MM.1S (cell line): ENCODE measurements at places on chromosomes 6 and 20.

DNA sequence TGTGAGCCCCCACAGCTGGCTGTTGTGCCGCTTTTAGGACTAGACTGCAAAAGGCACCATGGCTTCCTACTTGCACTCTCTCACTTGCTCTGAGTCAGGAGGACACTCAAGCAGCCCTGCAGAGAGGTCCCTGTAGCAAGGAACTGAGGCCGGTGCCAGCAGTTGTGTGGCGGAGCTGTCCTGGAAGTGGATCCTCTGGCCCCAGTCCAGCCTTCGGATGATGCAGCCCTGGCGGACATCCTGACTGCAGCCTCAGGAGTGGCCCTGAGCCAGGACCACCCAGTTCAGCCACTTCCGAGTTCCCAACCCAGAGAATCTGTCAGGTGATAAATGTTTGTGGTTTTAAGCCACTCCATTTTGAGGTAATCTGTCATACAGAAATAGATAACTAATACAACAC, 17.5 kb downstream of the CTCFL start:
- no peak for DNase-seq

- DNase-seq: no peak
These were observed 223.9 kb downstream of the PRL start for GRCh38 chr6:22072949-22073348.

DNA sequence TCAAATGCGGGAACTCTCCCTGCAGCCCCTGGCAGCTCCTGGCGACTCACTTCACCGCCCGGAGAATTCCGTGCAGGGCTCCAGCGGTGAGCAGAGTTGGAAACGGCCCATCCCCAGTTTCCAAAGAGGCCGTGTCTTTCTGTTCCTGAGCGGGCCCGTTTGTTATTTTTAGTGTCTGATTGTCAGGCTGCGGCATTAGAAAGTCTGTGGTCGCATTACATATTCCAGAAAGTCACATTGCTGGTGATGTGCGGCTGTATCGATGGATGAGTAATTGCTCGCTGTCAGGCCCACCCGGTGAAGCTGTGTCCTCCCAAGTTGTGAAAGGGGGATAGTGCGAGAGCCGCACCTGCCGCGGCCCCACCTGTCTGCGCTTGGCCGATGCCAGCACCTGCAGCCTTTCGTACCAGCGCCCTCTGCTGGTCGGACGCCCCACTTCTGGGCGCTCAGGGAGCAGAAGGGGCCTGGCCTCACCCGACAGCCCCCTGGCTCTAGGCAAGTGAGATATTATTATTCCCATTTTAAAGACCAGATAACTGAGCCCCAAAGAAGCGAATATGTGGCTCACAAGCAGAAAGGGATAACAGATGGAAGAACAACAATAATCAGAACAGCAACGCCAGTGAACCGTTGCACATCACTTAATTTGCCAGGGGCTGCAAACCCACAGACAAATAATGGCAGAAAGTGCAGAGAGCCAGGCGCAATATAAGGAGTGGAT, 244.9 kb downstream of the TSHZ2 start:
- DNase-seq: peak; percentile 81

- no peak for DNase-seq
These were observed 64.8 kb downstream of the PPP1R3G start for GRCh38 chr6:5149891-5150290.

DNA sequence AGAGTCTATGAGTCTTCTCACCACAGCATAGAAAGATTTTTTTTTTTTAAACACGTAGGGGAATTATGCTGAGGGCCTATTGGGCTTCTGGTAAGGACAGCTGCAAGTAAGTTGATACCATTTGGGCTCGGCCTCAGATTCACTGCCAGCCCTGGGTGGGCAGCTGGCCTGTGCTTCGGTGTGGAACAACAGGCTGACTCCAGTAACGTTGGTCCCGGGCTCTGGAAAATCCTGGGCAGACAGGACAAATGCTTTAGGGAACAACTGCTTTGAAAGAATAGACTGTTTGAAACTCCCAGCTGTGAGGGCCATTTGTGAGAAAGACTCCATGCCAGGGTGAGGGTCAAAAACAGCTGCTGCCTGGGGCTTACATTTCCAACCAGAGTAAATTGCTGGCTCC, 366.5 kb downstream of the QKI start:
- no peak for DNase-seq

DNA sequence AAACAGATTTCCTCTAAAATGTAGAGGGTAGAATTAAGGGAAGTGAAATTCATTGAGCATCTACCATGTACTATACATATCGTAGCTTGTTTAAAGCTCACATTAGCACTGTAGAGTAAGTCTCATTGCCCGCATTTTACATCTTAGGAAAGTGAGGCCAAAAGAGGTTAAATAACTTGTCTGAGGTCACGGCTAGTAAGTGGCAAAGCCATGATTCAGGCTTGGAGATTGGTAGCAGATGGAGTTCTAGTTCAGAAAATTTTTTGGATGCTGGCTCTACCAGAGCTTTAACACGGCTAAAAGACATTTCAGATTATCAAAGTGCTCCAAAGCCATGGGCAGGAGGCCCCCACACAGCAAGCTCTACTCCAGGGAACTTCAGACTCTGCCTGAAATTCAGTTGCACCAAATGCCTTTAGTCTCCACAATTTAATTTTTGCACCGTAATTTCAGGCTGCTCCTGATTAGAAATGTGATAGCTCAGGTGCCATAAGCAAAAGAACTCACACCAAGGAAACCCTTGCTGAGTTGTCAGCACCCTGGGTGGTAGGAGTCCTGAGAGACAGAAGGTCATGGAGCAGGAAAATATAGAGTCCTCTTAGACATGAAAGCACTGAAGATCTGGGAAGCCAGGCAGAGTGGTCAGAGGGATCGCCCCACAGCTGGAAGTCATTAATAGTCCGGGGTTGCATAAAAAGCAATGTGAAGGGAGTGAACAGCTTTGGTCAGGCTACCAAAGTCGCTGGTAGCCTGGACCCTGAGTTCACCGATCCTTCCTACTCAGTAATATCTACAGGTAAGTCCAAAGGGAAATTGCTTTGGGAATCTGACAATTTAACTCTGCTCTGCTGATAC, 55.2 kb upstream of the ASIP start:
- DNase-seq: no peak

- no peak for DNase-seq
These were observed 3.2 kb downstream of the PRRT1 start for GRCh38 chr6:32148289-32149091.

- peak; percentile 87 for DNase-seq
These were observed 2.5 kb upstream of the BHLHE23 start for GRCh38 chr20:63009045-63009961.

GRCh38 chr6:129863664-129864063, 2.5 kb upstream of the TMEM244 start:
- no peak for DNase-seq

- DNase-seq: no peak
These were observed 150.7 kb downstream of the RIMS1 start for GRCh38 chr6:72037006-72037405.

- no peak for DNase-seq
These were observed 3.6 kb downstream of the PPP1R10 start for GRCh38 chr6:30613251-30614043.

GRCh38 chr20:47687095-47687987, 97.9 kb downstream of the SULF2 start:
- DNase-seq: no peak

- DNase-seq: no peak
These were observed 189.7 kb downstream of the PACRG start for GRCh38 chr6:162917506-162917905.

GRCh38 chr6:12001004-12001705, 11.0 kb upstream of the HIVEP1 start:
- no peak for DNase-seq

GRCh38 chr6:161443848-161444247, 170.0 kb upstream of the AGPAT4 start:
- no peak for DNase-seq

DNA sequence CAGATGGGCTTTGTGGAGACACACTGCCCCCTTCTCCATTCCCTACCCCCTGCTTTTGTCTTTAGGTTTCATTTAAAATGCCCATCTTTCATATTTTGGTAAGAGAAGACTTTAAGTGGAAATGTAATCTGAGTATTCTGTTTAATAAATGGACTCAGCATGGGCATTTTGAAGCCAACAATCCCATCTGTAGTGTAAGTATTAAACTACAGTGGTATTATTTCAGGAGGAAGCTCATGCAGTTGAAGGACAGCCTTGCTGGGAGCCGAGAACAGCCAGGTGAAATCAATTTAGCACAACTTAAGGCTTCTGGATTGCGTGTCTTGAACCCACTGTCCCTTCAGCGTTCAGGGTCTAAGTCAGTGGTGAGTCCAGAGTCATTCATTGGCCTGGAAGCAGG, 63.5 kb downstream of the AKAP12 start:
- DNase-seq: no peak

GRCh38 chr6:91438570-91438969, 851.7 kb upstream of the MAP3K7 start:
- DNase-seq: no peak

GRCh38 chr20:40896814-40897700, 131.6 kb upstream of the TOP1 start:
- DNase-seq: no peak

DNA sequence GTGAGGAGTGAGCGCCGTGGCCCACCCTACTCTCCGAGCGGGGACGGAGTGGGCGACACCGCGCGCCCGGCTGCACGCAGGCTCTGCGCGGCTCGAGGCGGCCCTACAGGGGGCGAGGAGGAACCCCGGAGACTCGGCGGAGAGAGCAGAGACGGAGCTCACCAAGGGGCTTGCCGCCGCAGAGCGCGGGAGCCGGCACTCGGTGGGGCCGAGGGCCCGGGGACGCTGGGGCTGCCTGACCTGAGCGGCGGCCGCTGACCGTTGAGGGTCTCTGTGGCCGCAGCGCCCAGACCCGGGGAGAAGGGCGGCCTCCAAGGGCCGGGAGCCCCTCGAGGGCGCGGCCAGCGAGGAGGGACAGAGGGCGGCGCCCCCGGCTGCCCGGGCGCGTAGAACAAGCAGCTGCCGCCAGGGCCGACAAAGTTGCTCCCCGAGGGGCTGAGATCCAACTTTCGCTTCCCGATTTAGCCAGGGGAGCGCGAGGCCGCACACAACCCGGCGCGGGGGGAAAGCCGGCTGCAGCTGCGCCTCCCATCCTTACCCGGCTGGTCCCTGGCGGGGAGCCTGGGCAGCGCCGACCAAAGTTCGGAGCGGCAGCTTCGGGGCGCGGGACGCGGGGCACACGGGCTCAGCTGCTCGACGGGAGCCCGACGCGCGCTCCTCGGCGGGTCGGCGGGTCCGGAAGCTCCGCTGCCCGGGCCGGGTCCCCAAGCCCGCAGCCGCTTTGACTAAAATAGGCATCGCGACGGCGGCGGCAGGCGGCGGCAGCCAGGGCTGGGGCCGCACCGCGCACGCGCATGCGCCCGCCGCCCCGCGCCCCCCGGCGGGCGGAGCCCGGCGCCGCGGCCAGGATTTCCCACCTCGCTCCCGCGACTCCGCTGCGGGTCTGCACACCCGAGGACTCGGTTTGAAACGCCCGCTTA, 43.1 kb downstream of the POPDC3 start:
- peak; percentile 42 for DNase-seq

DNA sequence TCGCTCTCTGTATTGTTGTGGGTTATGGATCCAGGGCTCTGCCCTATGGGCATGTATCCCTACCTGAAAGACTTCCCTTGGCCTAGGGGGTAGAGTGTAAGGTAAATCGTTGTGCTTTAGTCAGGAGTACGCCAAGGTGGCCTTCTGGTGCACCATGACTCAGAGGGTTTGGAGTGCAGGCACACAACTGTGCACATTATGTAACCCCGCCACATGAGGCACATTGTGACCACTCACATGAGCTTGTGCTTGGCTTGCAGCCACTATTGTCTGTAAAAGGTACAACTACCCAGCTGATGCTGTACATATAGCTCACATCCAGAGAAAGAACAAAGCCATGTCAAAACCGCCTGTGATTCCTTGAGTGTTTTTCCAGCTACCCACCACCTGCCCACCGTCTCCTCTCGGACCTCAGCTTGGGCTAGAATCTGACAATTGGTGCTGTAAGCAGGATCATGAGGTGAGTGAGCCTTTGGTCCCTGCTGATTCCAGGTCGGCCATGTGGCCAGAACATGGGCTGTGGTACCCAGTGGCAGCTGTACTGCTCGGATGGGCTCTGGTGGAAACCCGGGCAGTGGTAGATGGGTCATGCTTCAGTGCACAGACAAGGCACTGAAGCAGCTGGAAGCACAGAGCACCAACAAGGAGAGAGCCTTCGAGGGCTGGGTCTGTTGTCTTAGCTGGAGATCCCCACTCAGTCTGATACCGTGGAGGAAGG, 33.8 kb downstream of the HDDC2 start:
- DNase-seq: no peak

- no peak for DNase-seq
These were observed 13.5 kb downstream of the TSHZ2 start for GRCh38 chr20:52985687-52986086.

GRCh38 chr6:77786935-77787629, 134.2 kb downstream of the MEI4 start:
- no peak for DNase-seq

- no peak for DNase-seq
These were observed 636.1 kb downstream of the KIF16B start for GRCh38 chr20:15937179-15937578.

GRCh38 chr6:110322874-110323242, 35.3 kb downstream of the METTL24 start:
- DNase-seq: no peak

DNA sequence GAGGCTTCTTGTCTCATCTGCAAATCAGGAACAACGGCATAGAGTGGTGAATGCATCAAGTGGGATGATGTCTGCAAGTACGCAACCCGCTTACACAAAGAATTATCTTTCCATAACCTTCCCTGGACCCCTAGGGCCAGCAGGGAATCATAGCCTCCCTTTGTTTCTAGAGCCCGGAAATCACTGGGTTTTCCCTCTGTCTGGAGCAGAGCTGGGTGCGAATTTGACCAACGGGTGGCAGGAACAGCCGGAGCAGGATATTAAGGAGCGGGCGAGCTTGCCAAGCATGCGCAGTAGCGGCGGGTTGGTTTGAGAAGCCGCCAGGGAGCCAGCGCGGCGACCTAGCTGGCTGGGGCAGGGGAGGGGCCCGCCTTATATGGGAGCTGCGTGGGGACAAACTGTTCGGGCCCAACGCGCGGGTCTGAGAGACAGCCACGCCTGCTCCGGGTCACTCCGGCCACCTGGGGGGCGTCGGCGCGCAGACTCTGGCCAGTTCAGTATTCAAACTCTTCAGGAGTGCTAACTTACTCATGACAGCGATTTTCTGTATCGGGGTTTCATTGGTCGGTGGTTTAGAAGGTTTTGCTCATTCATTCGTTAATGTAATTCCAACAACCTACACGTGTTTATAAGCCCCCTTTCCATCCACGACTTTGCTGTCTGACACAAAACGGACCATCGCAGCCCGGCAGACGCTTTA, 1.6 kb upstream of the KIF16B start:
- DNase-seq: peak; percentile 92

- no peak for DNase-seq
These were observed 162.5 kb downstream of the WDR27 start for GRCh38 chr6:169539176-169539897.
